NK-92 treated with Interleukin-12 subunit alpha and Interleukin-12 subunit beta, amount 100 ng/mL, for 24 hours (cell line): ENCODE measurements at places on chromosomes 5 and 9.

DNA sequence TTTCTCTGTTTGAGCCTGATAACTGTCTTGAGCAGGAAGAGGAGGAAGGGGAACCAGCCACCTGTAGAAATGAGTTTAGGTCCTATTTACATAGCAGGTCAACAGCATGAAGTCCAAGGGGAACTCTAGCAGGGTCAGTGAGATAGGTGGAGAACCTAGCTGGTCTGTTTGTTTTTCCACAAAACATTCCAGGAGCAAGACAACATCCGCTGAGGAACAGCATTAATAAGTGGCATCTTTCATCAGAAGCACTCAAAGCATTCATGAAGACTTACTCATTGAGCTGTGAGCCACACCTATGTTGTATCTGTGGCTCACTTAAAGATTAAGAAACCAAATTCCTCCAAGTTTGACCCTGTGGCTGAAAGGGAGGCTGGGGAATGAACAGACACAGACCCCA, 115.9 kb downstream of the ACTBL2 start:
- DNase-seq = no peak

DNA sequence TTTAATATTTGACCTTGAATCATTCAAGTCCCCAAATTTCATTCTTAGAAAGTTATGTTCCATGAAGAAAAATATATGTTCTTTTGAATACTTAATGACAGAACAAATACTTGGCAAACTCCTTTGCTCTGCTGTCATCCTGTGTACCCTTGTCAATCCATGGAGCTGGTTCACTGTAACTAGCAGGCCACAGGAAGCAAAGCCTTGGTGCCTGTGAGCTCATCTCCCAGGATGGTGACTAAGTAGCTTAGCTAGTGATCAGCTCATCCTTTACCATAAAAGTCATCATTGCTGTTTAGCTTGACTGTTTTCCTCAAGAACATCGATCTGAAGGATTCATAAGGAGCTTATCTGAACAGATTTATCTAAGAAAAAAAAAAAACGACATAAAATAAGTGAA, 65.4 kb downstream of the WDR41 start:
- no peak for DNase-seq

DNA sequence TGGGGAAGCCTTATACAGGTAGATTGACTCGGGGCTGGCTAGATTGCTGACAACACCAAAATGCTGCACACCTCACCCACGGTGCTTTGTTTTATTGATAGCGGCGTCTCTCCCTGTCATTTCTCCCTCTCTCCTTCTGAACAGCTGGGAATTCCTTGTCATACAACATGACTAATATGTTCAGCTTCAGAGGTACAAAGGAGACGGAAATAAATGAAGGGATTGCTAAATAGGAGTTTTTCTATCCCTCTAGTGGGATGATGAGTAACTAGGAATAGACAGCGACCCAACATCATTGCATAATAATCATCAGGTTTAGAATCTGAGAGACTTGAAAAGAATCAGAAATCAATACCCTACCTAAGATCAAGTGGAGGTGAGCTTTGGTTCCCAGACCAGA, 337.7 kb upstream of the PANK3 start:
- no peak for DNase-seq

DNA sequence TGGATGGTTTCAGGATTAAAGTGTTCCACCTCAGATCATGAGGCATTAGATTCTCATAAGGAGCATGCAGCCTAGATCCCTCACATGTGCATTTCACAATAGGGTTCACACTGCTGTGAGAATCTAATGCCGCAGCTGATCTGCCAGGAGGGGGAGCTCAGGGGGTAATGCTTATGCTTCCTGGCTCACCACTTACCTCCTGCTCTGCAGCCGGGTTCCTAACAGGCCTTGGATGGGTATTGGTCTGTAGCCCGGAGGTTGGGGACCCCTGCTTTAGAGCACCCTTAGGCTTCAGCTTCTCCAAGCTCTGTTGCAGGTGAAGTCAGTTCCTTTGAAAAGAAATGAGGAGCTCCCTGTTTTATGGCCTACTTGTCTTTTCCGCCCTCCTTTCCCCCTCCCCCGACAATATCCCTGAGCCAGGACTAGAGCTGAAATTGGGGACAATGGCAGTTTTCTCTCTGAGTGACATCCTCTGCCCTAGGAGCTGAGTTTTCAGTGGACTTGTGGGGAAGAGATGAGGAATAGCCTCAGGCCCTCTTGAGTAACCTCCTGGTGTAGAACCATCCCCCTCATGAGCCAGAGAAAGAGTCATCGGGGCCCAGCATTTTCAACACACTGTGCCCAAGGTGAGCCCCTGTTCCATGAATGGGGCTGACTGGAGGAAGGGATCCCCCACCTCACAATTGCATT, 16.2 kb upstream of the MAT2B start:
- DNase-seq = no peak

- no peak for DNase-seq
Observed at GRCh38 chr9:708551-709432, 132.7 kb upstream of the DMRT1 start.

DNA sequence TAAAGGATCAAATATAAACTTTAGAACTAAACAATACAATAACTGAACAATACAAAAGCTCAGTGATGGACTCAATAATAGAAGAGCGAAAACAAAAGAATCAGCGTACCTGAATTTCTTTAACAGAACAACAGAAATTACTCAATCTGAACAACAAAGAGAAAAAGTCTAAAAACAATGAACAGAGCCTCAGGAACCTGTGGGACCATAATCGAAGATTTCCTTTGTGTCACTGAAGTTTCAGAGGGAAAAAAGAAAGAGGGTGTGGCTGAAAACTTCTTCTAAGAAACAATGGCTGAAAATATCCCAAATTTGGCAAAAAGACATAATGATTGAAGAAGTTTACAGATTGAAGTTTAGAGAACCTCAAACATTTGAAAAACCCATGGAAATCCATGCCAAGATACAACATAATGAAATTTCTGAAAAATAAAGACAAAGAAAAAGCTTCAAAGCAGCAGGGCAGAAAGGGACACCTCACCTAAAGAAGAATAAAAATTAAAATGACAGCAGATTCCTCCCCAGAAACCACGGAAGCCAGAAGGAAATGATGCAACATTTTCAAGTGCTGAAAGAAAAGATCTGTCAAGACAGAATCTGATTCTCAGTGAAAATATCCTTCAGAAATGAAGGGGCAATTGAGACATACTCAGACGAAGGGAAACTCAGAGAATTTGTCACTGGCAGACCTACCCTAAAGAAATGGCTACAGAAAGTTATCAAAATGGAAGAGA, 288.8 kb downstream of the ARL15 start:
- no peak for DNase-seq

DNA sequence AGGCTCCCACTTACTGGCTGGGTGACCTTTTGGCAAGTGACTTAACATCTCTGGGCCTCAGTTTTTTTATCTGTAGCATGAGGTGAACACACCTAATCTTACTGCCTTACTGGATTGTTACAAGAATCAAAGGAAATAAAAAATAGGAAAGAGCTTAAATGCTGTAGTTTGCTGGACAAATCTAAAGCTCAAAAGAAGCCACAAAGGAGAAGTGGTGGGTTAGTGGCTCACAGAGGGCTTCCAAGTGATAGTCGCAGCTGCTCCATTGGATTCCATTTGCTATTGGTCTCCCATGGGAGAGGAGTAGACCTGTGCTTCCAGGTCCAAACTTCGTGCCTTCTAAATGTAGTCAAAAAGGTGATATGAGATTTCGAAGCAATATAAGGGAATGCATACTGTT, 123.6 kb downstream of the SEMA6A start:
- DNase-seq = no peak

GRCh38 chr9:14958989-14959388, 48.8 kb upstream of the FREM1 start:
- no peak for DNase-seq

DNA sequence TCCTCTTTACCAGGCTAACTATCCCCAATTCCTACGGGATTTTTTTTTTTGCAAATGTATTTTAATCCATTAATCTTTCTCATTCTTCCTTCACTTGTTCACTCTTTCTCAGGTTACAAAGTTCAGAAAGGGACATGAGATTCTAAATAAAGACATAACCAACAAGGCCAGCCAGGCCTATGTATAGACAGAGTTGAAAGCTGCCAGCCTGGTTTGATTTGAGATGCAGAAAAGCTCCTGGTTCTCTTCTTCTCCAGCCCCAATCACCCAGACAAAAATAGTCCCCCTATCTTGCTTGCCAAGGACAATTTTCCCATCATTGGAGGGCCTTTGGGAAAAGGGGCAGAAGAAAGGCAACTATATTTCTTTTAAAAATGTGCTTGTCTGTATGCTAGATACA, 398.8 kb downstream of the NFIB start:
- no peak for DNase-seq

DNA sequence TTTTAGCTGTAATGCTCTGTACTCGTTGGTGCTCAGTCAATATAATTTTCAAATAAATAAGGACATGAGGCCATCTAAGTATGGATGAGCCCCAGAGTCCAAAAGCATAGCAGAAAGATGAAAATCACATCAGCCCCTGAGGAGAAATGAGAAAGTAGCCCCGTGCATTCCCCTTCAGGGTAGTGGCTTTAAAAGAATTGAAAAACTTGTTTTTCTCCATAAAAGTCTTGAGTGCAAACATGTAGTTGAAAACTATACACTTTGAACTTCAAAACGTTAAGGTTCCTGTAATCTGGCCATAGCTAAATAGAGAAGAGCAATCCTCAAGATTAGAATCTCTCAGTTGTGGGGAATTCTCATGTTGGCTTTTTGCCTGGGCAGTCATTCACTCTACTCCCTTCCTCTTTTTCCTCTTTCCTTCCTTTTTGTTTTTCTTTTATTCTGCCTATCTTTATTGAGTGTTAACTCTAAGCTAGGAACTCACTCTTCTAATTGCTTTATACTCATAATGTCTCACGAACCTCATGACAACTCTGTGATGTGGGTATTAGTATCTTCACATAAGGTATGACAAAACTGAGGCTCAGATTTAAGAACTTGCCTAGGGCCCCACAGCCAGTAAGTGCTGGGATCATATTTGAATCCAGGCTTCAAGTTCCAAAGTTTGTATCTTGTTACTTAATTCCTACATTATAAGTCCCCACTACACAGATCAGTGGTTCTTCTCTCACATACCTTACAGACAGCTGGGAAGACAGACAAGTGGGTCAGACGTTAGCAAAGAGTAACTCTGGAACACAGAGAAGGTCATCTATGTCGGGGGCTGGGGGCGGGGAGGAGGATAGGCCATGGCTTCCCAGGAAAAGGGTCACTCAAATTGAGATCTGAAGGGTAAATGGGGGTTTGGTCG, 46.4 kb upstream of the ABCA1 start:
- no peak for DNase-seq

DNA sequence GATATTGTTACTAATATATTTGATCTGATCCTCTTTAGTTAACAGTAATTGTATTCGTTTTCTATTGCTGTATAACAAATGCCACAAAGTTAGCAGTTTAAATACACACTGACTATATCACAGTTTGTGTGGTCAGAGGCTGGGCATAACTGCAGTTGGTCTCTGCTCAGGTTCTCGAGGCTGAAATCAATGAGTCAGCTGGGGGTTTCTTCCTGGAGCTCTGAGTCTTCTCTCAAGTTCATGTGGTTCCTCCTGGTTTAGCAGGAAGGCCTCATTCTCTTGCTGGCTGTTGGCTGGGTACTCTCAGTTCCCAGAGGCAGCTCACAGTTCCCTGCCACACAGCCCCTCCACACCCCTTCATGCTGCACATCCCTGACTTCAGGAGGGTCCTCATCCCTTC, 20.7 kb downstream of the COL23A1 start:
- DNase-seq = no peak

GRCh38 chr5:65034029-65034812, 265.5 kb downstream of the CWC27 start:
- no peak for DNase-seq

DNA sequence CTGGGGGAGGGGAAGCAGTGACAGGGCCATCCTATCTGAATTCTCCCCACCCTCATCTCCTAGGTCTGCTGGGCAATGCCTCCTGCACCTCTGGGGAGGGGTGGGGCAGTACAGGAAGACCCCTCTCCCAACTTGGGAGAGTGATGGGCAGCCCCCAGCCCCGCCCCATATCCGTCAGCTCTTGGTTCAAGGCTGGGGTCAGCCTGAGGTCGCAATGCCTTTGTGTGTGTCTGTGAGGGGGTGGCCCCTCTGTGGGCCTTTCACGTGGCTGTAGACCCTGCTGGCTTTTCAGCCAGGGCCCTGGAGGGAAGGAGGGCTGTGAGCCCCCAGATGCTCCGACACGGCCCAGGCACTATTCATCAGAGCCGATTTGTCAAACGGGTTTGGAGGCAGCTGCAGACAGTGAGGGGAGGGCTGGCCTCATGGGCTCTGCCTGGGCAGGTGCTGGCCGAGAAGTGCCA, 49.5 kb upstream of the RNU6ATAC start:
- no peak for DNase-seq

GRCh38 chr5:2005101-2006041, 122.6 kb upstream of the IRX4 start:
- no peak for DNase-seq

GRCh38 chr9:132082188-132082587, 2.5 kb upstream of the MED27 start:
- DNase-seq = no peak

DNA sequence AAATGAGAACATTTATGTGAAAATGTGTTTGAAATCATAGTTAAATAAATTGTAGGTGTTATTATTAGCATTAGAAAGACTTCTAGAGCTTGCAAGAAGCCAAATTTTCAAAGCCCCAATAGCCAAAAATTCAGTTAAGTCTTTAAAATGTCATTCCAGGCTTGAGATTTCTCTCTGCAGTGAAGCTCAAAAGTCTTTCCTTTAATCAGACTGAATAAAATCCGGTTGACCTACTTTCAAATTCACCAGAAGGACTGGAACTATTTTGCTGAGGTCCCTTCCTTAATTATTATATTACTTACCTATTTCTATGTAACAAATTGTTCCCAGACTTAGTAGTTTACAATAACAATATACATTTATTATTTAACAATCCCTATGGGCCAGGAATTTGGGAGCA, 112.2 kb upstream of the TRPM3 start:
- no peak for DNase-seq

GRCh38 chr5:100654895-100655294, 119.7 kb downstream of the FAM174A start:
- DNase-seq = no peak
